ENCODE measurements at places on chromosomes 3 and 15. TPM values are rescaled to one million over a fixed set of nuclear protein-coding genes. Genes with fewer than 3 reads are reported as not detected.
A peak's percentile ranks its signal among the peaks of the same experiment; 100 is the strongest.

- DNase-seq: no peak
Measured at GRCh38 chr15:38531509-38531908, 33.1 kb downstream of the RASGRP1 start.

- DNase-seq: no peak
Measured at GRCh38 chr3:113676261-113676660, 20.2 kb downstream of the USF3 start.

The CIAO2A gene
- total RNA-seq: 106 TPM

DNA sequence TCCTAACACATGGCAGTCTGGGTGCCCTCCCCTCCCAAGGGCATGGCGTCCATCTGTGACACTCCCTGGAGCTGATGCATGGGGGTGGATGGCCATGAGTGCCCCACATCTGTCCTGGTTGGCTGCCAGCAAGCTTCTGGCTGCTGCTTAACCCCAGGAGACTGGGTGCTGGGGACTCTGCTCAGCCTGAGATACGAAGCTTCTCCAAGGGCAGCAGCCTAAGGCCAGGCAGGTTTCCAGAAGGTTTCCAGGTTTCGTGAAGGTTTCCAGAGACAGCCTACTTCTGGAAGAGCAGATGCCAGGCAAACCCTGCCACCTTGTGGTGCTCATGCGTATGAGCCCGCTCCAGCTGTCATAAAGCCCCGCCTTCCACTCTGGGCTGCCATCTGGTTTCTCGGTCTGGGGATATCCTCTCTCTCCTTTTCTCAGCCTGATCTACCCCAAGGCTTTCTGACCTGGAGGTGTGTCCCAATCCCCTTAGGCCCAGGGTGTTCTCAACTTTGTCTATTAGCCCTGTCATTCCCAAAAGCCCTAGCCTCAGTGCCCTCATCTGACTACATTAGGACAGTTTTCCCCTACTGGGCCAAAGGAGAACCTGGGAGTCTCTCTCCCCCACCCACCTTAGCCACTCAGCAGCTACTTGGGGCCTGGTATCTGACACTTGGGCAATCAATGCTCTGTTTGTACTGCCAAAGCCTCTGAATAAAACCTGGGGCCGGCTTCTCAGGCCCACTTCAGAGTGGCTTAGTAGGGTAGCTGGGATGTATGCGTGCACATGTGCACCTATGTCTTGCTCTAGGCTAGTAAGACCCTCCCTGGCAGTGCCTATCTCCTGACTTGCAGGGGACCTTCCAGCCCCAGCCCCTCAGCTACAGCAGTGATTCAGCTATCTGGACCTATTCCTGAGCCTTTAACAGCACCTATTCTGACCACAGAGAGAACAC lies 12.0 kb downstream of the MRPL46 start:
- DNase-seq: peak; percentile 87

GRCh38 chr3:54999811-55000210 lies 72.0 kb upstream of the LRTM1 start:
- DNase-seq: no peak

The KCNMB3 gene
- 28.3 TPM for total RNA-seq

The TMEM39A gene
- 28.4 TPM for total RNA-seq

DNA sequence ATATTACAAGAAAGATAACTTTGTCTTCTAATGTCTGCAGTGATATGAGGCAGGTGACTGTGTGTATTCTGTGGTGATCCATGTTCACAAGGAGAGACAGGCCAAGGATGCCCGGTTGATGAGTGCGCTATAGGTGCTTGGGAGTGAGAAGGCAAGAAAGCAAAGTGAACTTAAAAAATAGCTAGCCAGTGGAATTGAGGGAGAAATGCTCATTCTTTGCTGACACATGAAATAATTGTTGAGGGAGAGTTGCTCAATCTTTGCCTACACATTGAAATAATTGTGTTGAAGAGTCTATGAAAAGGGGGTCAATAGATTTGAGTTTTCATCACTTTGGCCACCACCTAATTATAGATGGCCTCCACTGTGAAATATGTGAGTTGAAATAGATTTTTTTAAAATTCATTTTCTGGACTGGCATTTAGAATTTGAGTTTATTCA lies 156.3 kb downstream of the LPP start:
- DNase-seq: no peak

The MINAR1 gene
- 3.8 TPM for total RNA-seq

The AGBL1 gene
- total RNA-seq: not detected

- peak; percentile 78 for DNase-seq
Measured at GRCh38 chr3:32569540-32570420, 878 bp downstream of the DYNC1LI1 start.

DNA sequence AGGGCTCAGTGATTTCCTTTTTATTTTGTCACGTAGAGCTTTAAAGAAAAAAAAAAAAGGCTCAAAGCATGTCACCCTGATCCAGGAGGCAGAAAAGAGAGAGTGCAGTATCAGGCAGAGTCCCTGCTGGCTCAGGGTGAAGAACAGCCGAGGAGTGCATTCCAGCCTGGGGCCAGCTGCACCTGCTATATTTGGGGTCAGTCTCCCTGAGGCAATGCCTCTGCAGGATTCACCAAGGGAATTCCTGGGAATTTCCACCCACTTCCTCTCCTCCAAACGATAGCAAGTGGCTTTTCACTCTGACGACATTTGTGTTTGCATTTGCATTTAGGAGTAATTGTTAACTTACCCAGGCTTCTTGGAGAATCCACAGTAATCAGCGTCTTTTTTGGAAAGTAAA lies 202.9 kb upstream of the CTNNB1 start:
- DNase-seq: no peak

The TNFAIP8L3 gene
- total RNA-seq: not detected

GRCh38 chr15:62150445-62150844 lies 14.6 kb downstream of the C2CD4B start:
- no peak for DNase-seq

GRCh38 chr3:121414924-121415323 lies 130.9 kb downstream of the POLQ start:
- no peak for DNase-seq

The NEK10 gene
- total RNA-seq: 0.72 TPM

The ITIH1 gene
- not detected for total RNA-seq
